ENCODE measurements at places on chromosomes 2 and 18.

DNA sequence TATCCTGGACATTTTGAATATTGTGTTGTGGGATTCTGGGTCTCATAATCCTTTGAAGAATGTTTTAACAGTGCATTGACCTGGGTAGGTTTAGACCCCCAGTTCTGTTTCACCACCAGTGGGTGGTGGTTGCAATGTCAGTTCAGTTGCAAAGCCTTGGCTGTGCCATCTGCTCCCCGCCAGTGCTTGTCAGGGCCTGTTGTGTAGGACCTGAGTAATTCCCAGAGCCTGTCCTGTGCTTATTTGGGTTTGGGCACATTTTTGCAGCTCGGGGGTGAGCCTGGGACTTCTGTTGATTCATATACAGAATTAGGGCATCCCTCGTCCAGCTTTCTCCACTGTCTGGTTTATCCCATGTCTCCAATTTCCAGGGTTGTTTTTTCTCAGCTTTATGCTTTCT lies 24.8 kb downstream of the ATP9B start:
- H3K4me1 ChIP-seq = peaks cover 41% of the 10 kb centered on the region
- H3K36me3 ChIP-seq = peaks cover 25% of the 10 kb centered on the region
- no peaks in the 10 kb centered on the region for H3K27me3 ChIP-seq
- H3K27ac ChIP-seq = no peak overlapping the region

DNA sequence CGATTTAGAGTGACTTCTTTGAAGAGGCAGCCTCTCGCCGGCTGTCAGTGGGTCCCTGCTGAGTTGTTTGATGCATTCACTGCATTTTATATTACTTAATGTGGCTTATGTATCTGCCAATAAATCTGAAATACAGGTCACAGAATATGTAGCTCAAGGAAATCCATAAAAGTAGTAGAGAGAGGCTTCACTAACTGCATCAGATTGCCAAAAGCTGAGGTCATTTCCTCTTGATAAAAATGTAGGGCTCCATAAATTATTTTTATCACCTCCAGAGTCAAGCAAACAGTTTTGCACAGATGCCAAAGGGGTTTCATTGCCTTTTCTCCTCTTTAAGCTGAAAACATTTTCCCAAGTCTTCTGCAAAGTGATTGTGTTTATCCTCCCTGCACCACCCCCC lies 36.5 kb upstream of the CCDC93 start:
- no peaks in the 10 kb centered on the region for H3K4me1 ChIP-seq
- DNase-seq = no peak
- H3K27ac ChIP-seq = no peak overlapping the region

DNA sequence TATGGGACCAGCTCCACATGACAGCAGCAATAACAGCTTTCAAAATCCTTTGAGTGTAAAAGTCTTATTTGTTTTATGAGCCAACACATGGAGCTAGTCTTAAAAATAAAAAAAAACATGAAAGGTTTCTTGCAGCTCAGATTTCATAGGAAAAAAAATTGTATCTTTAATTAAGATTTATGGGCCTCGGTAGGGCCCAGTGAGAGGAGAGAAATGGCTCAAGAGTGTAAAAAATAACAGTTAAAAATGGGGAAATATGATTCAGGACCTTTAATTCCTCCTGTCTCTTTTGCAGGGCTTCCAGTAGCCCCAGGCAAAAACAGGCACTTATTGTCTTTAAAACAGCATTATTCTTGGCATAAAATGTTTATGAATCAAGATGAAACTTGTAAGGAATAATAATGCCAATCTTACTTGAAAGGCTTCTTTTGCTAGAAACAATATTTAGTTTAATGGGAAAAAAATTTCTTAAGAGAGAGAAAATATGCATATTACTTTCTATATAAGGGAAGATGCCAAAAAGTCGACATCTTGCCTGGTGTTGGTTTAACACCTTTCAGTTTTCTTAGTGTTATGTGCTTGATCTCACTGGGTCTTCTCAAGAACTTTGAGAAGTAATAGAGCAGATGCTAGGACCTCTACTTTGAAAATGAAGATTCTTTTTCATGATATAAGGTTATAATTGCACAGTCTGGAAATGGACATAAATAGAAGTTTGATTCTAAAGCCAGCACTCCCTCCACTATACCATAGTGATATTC lies 71.3 kb upstream of the SETBP1 start:
- H3K4me1 ChIP-seq = no peaks in the 10 kb centered on the region
- peaks cover under 1% of the 10 kb centered on the region for H3K27me3 ChIP-seq
- H3K27ac ChIP-seq = no peak overlapping the region

GRCh38 chr2:99680946-99681345 lies 191.1 kb upstream of the REV1 start:
- no peaks in the 10 kb centered on the region for H3K36me3 ChIP-seq
- no peaks in the 10 kb centered on the region for H3K4me1 ChIP-seq
- H3K4me3 ChIP-seq = no peak overlapping the region

- peaks cover 62% of the 10 kb centered on the region for H3K4me1 ChIP-seq
- no peaks in the 10 kb centered on the region for H3K27me3 ChIP-seq
- no peak for DNase-seq
- peaks cover 14% of the 10 kb centered on the region for H3K36me3 ChIP-seq
- no peak overlapping the region for H3K4me3 ChIP-seq
Observed at GRCh38 chr2:171134624-171135230, 26.0 kb downstream of the TLK1 start.

GRCh38 chr2:22217881-22218280 lies 1094.1 kb downstream of the TDRD15 start:
- H3K27me3 ChIP-seq = no peaks in the 10 kb centered on the region
- no peak overlapping the region for H3K27ac ChIP-seq

DNA sequence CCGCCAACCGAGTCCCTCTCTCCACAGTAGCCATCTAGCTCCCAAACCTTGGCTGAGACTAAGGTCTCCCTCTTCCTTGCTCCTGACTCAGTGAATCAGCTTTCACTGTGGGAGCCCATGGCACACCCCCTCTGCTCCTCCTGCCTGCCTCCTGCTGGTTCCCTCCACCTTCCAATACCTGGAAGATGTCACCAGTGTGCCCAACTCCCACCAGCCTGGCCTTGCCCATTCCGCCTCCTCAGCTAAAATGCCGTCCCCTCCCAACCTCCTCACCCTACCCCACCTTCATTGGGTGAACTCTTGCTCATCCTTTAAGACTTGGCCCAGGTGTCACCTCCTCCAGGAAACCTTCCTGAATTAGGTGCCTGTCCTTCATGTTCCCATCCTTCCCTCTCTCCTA lies 129.9 kb upstream of the SMAD2 start:
- no peak for DNase-seq
- H3K4me1 ChIP-seq = no peaks in the 10 kb centered on the region
- H3K27me3 ChIP-seq = peaks cover 17% of the 10 kb centered on the region
- H3K36me3 ChIP-seq = no peaks in the 10 kb centered on the region

DNA sequence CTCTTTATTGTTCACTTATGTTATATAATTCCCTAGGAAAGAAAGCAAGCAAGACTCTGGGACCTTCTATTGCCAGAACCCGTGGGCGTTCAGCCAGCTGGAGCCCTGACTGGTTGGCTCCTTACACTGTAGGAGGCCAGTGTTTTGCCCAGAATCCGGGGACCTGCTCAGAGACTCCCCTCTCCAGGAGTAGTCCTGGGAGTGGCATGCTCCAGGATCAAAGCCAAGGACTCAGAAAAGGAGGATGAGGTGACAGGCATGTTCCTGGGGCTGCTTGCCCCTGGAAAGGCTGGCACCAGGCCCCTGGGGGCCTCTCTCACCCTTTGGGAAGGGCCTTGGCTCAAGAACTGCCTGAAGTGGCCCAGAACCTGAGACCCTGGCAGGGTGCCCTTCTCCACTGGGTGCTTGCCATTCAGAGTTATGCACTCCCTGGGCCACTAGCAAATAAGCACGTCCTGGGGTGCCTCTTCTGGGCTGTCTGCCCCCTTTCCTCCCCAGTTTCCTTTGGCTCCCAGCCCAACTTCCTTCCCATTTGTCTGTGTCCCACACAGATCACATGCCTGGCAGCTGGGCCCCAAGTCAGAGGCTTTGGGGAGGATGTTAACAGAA lies 19.6 kb upstream of the KIF3C start:
- H3K27ac ChIP-seq = no peak overlapping the region
- no peak overlapping the region for H3K4me3 ChIP-seq
- no peaks in the 10 kb centered on the region for H3K27me3 ChIP-seq
- no peaks in the 10 kb centered on the region for H3K36me3 ChIP-seq
- DNase-seq = no peak

- no peak for DNase-seq
- H3K27me3 ChIP-seq = no peaks in the 10 kb centered on the region
- no peak overlapping the region for H3K27ac ChIP-seq
- no peak overlapping the region for H3K4me3 ChIP-seq
- no peaks in the 10 kb centered on the region for H3K4me1 ChIP-seq
- no peaks in the 10 kb centered on the region for H3K36me3 ChIP-seq
Observed at GRCh38 chr2:120770176-120770575, 34.5 kb downstream of the GLI2 start.

DNA sequence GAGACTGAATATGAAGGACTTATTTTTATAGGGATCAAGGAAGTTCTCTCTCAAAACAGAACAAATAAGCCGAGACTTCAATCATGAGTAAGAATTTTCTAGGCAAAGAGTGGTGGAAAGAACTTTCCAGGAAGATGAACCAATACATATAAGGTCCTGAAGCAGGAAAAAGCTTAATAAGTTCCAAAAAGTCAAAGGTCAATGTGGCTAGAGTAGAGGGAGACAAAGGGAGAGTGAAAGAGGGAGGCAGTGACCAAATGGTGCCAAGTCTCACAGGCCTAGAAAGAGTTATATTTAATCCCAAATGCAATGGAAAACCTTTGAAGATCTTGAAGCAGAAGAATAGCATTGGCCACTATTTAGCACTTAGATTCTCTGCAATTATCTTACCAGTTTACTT lies 56.0 kb downstream of the PDE11A start:
- H3K36me3 ChIP-seq = no peaks in the 10 kb centered on the region
- no peak overlapping the region for H3K4me3 ChIP-seq
- H3K27me3 ChIP-seq = peaks cover 7% of the 10 kb centered on the region
- no peak overlapping the region for H3K27ac ChIP-seq

- H3K27ac ChIP-seq = no peak overlapping the region
- H3K36me3 ChIP-seq = peaks cover 24% of the 10 kb centered on the region
- peaks cover 65% of the 10 kb centered on the region for H3K4me1 ChIP-seq
- no peak for DNase-seq
Observed at GRCh38 chr2:10339647-10340592, 37.2 kb downstream of the HPCAL1 start.

DNA sequence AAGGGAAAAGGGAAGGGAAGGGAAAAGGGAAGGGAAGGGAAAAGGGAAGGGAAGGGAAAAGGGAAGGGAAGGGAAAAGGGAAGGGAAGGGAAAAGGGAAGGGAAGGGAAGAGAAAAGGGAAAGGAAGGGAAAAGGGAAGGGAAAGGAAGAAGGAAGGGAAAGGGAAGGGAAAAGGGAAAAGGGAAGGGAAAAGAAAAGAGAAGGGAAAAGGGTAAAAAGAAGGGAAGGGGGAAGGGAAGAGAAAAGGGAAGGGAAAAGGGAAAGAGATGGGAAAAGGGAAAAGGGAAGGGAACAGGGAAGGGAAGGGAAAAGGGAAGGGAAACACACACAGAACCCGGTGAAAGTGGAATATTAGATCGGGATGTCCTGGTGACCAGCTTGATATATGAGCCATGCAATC lies 40.8 kb downstream of the EIPR1 start:
- no peak overlapping the region for H3K27ac ChIP-seq
- no peak for DNase-seq
- no peaks in the 10 kb centered on the region for H3K4me1 ChIP-seq
- no peaks in the 10 kb centered on the region for H3K27me3 ChIP-seq
- no peak overlapping the region for H3K4me3 ChIP-seq

GRCh38 chr2:236342951-236343350 lies 78.7 kb upstream of the ASB18 start:
- H3K27ac ChIP-seq = no peak overlapping the region
- no peak overlapping the region for H3K4me3 ChIP-seq
- H3K36me3 ChIP-seq = no peaks in the 10 kb centered on the region
- peaks cover 2% of the 10 kb centered on the region for H3K27me3 ChIP-seq
- no peak for DNase-seq

Measured in activated CD4-positive, alpha-beta T cell treated with anti-CD3 and anti-CD28 coated beads for 36 hours (primary cell).